ENCODE measurements at places on chromosomes 13 and 19.

GRCh38 chr13:87999240-87999700 lies 328.1 kb downstream of the SLITRK5 start:
- no peak for DNase-seq

DNA sequence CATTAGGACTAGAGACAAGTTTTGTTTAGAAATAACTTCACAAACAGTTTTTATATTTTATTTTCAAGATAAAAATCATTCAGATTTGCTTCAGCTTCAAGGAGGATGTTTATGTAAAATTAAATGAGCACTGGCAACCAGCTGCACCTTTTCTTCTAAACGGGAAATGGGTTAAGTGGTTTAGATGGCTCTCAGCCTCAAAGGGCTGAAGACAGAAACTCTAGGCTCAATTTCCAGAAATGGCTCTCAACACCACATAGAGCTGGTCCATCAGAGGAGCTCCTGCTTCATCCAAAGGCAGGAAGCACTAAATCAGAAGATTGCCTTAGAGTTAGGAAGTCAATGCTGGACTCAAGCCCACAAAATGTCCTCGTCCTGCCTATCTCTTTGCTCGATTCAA lies 74.7 kb downstream of the ZNF429 start:
- DNase-seq = no peak

DNA sequence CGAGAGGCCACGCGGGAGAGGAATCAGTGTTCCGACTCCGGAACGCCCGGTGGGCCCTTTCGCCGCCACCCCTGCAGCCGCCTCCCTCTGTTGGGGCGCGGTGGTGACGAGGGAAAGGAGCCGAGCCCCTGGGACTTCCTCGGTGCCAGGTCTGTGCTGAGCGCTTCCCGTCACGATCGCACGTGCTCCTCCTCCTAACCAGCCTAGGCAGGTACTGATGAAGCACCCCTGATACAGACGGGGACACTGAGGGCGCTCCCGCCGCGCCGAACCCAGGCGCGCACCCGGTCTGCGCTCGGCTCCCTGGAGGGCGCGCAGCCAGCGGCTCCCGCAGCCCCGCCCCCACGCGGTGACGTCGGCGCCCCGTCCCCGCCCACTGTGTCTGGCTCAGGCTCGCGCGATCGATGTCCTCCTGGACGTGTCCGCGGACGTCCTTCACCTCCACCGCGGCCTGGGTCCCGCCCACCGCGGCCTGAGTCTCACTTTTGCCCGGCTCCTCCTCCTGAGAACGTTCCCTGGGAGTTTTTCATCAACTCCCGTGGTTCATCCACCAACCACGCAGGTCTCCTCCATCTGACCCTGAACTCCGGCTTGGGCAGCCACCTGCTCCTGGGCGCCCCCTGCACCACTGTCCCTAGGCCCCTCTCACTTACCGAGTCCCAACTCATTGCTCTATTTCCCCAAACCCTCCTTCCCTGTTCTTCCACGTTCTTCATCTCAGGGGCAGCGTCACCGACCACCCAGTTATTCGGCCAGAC lies 2.6 kb upstream of the KLK15 start:
- DNase-seq = no peak

DNA sequence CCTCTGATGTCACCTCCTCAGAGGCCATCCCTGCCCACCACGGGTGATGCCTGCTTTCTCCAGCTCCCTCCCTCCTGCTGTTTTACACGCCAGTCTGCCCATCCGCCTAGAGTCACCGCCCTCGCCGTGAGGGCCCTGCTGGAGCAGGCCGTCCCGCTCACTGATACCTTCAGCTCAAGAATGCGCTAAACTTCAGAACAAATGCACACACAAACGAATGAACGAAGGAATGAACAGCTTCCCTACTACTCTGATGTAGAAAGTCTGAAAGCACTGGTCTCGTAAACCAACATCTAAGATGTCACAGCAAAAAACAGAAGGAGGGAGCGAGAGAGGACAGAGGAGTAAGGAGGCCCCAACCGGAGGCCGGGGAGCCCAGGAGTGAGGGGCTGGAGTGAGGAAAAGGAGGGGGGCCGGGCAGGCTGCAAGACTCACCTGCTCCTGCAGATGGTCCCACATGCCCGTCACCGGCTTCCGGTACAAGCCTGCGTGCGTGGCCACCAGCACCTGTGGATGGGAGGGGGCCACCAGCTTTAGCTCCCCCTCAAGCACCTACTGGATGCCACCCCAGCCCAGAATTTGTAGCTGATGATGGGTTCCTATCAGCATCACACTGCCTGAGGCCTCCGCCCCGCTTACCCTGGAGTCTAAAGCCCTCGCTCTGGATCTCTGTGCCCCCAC lies 4.0 kb downstream of the PNKP start:
- no peak for DNase-seq

DNA sequence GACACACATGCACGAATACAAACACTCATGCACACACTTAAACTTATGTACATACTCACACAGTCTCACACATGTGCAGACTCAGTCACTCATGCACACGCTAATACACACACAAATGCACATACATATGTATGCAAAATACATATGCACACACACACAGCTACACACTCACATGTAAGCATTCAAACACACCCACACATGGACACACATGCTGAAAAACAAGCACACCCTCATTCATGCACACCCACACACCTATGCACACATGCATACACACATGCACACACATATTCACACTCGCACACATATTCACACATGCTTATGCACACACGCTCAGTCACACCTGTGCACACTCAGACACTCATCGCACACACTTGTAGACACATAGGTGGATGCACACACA lies 9.3 kb downstream of the MUC16 start:
- no peak for DNase-seq

- DNase-seq = no peak
Measured at GRCh38 chr13:52944697-52945096, 83.9 kb upstream of the OLFM4 start.

DNA sequence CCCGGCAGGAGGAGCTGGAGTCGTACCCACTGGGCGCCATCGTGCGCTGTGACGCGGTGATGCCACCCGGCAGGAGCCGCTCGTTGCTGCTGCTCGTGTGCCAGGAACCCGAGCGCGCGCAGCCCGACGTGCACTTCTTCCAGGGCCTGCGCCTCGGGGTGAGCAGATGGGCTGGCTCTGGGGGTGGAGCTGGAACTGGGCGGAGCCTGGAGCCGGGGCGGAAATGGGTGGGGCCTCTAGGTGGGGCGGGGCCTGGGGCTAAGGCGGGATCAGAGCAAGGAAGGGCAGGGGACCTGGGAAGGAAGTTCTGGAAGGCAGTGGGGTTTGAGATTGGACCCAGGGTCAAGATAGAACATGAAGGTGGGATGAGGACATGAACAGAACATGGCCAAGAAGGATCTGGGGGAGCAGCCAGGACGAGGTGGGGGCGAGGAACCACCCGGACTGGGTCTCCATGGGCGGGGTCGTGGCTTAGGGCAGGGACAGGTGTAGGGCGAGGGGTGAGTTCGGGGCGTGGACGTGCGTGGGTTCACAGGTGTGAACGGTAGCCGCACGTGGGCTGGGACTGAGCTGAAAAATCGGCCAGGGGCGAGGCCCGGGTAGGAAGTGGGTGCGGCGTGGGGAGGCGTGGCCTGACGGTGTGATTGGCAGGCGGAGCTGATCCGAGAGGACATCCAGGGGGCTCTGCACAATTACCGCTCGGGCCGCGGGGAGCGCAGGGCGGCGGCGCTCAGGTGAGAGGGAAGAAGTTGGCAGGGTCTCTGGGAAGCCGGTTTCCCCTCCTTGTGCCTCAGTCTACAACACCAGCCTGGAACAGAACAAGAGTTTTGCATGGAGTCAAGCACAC lies 4.7 kb downstream of the EPS8L1 start:
- DNase-seq = peak; percentile 67

GRCh38 chr19:54352041-54352440 lies 12.7 kb downstream of the LAIR1 start:
- no peak for DNase-seq

DNA sequence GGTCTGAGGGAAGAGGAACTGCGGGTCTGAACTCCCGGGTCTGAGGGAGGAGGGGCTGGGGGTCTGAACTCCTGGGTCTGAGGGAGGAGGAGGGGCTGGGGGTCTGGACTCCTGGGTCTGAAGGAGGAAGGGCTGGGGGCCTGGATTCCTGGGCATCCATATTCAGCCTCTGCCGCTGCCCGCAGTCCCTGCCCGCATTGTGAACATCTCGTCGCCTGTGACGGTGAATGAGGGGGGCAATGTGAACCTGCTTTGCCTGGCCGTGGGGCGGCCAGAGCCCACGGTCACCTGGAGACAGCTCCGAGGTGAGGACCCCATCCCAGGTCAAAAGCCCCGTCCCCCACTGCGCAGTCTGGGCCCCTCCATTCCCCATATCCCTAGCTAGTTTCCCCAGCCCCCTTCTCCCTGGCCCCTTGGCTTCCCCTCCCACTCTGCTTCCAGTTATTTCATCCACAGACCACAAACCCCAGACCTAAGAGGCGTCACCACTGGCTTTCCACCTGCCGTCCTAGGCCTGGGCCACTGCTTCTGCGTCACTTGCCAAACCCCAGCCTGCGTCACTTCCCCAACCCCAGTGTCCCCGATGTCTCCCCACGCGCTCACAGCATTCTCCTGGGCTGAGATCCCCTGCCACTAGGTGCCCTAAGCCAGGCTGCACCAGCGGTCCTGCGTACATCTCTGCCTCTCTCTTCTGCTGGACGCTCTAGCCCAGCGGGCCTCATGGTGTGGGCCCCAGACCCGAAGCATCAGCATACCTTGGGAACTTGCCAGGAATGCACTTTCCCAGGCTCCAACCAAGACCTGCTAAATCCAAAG lies 13.9 kb downstream of the IGLON5 start:
- no peak for DNase-seq

GRCh38 chr19:28155265-28155664 lies 1057.7 kb downstream of the UQCRFS1 start:
- no peak for DNase-seq

DNA sequence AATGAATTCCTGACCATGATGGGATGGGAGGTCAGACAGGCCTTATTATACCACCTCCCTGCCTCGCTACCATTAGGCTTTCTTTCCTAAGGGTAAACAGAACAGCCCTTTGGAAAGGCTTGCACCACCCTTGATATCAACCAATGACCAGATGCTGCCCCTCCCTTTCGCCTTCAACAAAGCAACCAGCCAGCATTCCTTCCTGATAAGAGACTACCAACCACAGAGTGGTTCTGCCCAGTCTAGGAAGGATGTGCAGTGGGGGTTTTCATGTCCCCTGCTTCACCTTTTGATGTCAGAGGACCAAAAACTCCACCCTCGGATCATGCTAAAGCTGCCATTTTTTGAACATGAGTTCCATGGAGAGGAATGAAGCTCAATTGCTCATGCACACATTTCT lies 21.7 kb downstream of the TEX30 start:
- DNase-seq = no peak

Data from NCI-H1436 treated with DMSO at 0.1 percent for 48 hours (cell line).